Mesenteric fat pad (tissue), 1 donor: ENCODE measurements at places on chromosomes 1 and 21.

DNA sequence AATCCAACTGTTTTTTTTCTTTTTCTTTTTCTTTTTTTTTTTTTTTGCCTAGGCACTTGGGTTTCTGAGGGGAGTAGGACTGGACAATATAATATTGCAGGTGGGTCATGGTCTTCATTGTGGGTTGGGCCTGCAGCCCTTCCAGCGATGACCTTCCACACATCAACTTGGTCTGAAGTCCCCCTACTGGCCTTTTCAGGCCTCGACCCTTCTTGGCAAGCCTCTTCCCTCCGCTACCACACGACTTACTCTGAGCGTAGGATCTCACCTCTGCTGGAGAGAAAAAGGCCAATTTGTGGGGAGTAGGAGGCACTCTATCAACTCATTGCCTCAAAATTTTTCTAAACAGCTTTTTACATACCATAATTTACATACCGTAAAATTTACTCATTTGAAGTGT is 51.1 kb upstream of the GRIK3 start:
- no peak for DNase-seq

GRCh38 chr1:53077599-53077965 is 15.6 kb downstream of the PODN start:
- DNase-seq, result peak; percentile 72

DNA sequence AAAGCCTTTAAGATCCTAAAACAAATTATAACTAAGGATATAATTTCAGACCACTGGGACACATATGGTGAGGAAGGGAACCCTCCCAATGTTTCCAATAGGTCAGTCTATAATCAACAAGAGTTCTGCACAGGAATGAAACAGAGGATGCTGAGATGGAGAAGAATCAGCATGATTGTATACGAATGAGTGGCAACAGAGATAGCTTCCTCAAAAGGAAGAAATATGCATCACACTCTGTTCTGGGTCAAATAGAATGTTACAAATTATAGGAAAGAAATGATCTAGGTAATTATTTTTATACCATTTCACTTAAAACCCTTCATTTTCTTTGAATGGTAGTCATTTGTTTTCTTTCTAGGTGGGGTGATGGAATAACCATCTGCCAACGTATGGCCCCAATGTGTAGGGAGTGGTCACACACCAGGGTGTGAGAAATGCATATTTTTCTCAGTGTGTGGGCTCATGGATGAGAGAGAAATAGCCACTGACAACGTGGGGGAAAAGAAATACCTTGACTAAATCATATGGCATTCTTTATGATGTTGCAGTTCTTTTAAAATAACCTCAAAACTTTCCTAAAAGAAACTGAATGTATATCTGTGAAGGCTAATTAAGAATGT is 104.6 kb upstream of the IVNS1ABP start:
- no peak for DNase-seq

- DNase-seq, result no peak
Measured at GRCh38 chr1:110211496-110212168, 1.5 kb downstream of the KCNC4 start.
